ENCODE measurements at places on chromosomes 7 and 10.

DNA sequence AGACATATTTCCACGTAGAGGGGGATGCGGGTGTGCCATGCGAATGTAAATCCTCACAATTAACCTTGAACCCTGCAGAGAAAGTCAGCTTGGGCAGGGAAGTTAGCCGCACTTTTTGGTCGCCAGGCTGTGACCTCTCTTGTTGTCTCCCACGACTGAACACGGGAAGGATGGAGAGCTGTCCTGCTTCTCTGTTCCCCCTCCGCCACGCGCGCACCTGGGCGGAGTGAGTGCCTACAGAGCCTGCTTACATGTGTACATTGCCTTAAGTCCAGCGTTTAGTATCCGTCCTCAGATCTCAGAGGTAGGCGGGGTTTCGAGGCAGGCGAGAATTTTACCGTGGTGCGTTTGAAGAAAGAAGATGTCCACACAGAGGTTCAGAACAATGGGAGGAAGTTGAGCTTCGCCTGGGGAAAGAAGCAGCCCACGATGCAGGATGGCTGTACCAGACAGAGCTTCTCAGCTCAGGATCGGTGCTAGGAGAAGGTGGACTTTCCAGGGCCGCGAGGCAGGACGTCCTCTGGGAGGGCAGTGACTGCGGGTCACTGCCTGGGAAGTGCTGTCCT is 482 bp upstream of the ERCC6 start:
- DNase-seq, result no peak

- no peak for DNase-seq
These were observed 60.7 kb downstream of the CNTNAP2 start for GRCh38 chr7:146177301-146177700.

GRCh38 chr10:130775311-130775710 is 536.2 kb downstream of the TCERG1L start:
- no peak for DNase-seq

DNA sequence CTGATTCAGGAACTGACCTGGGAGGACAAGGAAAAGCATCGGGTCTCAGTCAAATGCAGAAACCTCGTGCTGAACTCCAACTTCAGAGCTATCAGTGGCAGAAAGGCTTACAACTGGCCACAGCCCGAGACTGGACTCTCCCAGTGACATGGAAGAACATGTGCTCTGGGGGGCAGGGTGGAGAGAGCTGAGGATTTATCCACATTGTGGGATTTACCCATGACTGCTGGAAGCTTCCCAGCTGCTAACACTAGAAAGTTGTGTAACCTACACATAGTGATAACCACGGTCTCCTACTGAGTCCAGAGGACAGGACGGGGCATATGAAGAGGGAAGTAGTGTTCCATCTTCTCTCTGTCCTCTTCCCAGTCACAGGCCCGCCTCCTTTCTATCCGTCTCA is 103.4 kb downstream of the ITIH5 start:
- no peak for DNase-seq

DNA sequence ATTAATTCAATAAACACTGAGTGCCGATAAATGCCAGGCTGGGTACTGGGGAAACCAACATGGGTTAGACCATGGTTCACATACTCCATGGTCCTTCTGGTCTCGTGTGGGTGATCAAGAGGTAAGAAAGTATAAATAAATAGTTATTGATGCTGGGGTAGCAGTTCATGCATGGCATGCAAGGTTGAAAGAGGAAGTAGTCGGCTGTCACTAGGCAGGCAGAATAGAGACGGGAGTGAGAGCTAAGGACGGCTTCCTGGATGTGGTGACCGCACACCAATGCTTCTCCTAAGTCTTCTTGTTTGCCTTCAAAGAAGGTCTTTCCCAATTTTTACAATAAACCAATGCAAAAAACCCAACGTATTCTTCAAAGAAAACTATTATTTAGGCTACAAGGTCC is 208.6 kb downstream of the ADAM12 start:
- no peak for DNase-seq

- peak; percentile 82 for DNase-seq
These were observed 127.8 kb downstream of the SH3PXD2A start for GRCh38 chr10:103727546-103727963.

DNA sequence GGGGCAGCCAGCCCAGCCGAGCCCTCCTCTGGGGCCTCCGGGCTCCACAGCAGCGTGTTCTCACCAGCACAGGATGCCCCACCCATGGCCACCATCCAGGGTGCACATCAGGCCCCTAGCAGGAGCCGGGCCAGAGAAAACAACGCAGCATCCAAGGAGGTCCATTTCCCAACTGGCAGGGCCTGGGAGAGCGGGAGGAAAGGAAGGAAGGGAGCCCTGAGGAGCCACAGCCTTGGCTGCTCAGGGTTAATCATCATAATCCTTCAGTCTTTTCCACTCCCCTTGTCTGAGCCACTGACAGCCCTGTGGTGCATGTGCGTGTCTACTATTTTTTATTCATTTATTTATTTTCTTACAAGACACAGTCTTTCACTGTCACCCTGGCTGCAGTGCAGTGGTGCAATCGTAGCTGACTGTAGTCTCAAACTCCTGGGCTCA is 3.6 kb downstream of the PLAC9 start:
- DNase-seq, result no peak

DNA sequence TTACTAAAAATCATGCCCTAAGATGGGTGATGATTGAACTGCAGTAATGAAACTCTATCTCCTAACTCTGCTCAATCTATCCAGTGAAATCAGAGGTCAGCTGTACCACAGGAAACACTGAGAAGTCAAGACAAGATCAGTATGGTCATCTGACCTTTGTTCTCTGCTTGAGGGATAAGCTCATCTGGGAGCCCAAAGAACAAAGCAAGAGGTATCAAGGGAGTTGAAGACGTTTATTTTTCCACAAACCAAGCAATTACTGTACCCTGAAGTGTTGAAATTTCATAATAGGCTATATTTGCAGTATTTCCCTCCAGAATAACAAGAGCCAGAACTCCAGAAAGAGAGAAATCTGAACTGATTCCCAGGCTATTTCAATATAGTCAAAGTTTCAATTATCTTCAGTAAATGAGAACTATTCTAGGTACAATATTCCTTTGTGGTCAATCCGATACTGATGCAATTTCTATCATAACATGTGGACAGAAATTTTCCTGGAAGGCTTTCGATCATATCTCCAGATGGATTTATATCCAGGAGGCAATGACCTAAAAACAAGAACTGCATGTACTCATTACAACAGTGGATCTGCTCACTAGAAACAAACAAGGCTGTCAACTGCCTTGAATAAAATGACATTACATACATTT is 345.3 kb downstream of the TNS3 start:
- DNase-seq, result no peak

- no peak for DNase-seq
These were observed 15.3 kb upstream of the MAPK8 start for GRCh38 chr10:48291190-48291589.

GRCh38 chr10:23499372-23500132 is 60.7 kb downstream of the OTUD1 start:
- DNase-seq, result no peak

- no peak for DNase-seq
These were observed 173.9 kb downstream of the USP6NL start for GRCh38 chr10:11437391-11438142.

GRCh38 chr7:45149606-45150005 is 8.0 kb upstream of the RAMP3 start:
- no peak for DNase-seq

- no peak for DNase-seq
These were observed 332.5 kb upstream of the ETV1 start for GRCh38 chr7:14321947-14322346.

DNA sequence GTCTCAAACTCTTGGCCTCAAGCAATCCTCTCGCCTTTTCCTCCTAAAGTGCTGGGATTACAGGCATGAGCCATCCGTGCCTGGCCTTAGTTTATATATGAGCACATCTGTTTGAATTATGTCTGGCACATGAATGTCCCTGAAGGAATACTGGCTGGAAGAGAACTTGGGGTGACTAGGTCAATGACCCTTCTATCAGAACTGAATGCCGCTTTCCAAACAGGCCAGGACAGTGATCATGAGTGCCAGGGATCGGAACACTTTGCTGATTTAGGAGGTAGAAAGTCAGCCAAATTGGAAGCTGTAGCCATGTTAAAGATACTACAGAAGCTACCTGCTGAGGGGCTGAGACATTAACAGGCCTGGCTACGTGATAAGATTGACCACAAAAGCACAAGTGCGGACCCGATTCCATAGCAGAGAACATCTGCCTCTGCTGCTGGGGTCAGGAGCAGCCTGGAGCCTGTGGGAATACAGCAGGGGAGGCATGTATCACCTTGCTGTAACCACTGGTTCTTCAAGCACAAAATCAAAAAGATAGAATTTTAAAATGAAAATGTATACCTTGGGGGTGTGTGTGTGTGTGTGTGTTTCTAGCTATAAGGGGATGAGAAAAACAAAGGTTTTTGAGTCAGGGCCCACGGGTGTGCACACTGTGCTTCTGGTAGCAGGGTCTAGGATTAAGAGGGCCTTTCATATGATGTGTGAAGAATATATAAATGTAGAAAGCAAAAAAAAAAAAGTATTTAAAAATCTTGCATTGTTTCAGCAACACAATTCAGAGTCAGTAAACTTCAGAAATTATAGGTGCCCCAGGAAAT is 293.7 kb downstream of the BBS9 start:
- DNase-seq, result no peak

- DNase-seq, result no peak
These were observed 1.8 kb downstream of the ALOX5 start for GRCh38 chr10:45375716-45376231.

DNA sequence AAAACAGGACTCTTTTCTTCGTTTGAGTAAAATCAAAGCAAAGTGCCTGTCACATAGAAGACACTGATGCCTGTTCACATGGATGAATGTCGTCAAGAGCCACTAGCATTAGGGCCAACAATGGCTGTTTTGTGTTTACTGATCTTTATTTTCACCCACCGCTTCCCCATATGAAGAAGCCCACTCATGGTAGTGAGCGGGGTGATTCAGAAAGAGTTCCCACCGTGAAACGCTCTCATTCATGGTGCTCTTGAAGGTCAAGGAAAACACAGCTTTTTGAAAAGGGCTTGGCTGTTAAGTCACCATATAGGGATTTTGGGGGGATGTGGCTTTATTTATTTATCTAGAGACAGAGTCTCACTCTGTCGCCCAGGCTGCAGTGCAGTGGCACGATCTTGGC is 12.5 kb downstream of the PROSER2 start:
- no peak for DNase-seq

DNA sequence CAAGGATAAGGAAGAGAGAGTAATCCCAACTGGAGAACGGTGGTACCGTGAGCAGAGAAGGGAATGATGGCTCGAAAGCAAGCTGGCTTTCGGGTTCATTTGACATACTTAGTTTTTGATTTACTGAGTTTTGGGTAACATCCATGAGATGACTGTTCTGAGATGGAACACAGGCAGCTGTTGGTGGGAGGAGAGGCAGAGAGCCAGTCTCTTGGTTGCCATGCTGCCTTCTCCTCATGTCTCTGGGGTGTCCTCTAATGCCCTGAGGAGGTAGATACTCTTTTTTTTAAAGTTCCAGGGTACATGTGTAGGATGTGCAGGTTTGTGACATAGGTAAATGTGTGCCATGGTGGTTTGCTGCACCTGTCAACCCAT is 76.4 kb upstream of the NRP1 start:
- DNase-seq, result no peak

DNA sequence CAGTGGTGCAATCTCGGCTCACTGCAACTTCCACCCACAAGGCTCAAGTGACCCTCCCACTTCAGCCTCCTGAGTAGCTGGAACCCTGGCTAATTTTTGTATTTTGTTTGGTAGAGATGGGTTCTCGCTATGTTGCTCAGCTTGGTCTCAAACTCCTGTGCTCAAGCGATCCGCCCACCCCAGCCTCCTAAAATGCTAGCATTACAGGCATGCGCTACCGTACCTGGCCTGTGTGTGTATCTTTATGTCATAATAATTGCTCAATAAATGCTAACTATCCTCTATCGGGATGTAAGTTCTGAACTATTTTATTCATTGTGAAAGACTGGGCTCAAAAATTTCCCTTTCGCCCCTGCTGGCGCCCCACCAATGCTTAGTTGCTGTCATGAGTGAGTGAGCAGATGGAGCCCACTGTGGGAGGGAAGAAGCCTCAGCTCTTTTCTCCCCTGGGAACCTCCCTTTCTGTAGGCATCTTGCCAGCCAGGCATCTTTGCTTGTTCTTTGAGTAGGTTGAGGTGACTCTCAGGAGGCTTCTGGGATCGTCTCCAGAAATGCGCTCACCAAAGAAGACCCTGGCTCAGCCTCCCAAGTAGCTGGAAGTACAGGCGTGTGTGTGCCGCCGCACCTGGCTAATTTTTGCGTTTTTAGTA is 38.3 kb downstream of the CAMK1D start:
- peak; percentile 31 for DNase-seq

GRCh38 chr10:7056216-7056615 is 354.6 kb downstream of the SFMBT2 start:
- no peak for DNase-seq

DNA sequence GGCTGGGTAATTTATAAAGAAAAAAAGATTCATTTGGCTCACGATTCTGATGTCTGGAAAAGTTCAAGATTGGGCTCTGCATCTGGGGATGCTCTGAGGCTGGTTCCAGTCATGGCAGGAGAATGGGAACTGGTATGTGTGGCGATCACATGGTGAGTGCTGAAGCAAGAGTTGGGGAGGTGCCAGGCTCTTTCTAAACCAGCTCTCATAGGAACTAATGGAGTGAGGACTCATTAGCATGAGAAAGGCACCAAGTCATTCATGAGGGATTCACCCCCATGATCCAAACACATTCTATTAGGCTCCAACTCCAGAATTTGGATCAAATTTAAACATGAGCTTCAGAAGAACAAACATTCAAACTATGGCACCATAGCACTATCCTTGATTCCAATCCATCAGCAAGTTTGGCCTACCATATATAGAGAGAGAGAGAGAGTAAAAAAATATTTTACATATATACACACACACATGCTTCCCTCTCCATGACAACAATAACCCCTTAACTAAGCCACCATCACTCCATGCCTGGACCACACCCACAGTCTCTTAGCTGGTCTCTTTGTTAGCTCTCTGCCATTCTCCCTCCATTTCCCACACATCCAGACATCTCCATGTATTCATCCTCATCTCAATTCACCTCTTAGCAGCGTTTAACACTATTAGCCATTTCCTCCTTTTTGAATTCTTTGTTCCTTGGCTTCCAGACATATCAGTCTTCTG is 57.9 kb downstream of the NPY start:
- no peak for DNase-seq

DNA sequence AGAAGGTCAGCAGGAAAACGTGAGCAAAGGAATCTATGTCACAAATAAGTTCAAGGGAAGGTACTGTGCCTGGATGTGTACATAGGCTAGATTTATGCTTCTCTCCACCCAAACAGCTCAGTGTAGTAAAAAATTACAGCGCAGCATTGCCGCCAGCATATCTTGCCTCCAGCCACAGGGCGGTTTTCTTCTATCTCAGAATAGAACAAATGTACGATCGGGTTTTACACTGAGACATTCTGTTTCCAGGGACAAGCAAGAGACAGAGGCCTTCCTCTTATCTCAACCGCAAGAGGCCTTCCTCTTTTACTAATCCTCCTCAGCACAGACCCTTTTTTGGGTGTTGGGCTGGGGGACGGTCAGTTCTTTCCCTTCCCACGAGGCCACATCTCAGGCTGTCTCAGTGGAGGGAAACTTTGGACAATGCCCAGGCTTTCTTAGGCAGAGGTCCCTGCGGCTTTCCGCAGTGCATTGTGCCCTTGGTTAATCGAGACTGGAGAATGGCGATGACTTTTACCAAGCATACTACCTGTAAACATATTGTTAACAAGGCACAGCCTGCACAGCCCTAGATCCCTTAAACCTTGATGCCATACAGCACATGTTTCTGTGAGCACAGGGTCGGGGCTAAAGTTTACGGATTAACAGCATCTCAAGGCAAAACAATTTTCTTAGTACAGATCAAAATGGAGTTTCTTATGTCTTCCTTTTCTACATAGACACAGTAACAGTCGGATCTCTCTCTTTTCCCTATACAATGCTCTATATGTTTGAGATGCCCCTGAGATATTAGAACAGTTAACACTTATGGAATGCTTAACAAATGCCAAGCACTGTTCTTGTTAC is 11.6 kb upstream of the ABHD11 start:
- DNase-seq, result no peak

All from head of caudate nucleus (tissue), 42 donors.